Naive thymus-derived CD4-positive, alpha-beta T cell (primary cell): ENCODE measurements at places on chromosomes 12 and 14.

- no peak for DNase-seq
These were observed 182.1 kb downstream of the CHST11 start for GRCh38 chr12:104638851-104639240.

GRCh38 chr14:56482310-56482911 is 97.2 kb upstream of the TMEM260 start:
- no peak for DNase-seq

GRCh38 chr12:93868771-93869170 is 191.6 kb downstream of the CRADD start:
- no peak for DNase-seq

GRCh38 chr12:63905544-63905943 is 61.0 kb downstream of the SRGAP1 start:
- DNase-seq: no peak

DNA sequence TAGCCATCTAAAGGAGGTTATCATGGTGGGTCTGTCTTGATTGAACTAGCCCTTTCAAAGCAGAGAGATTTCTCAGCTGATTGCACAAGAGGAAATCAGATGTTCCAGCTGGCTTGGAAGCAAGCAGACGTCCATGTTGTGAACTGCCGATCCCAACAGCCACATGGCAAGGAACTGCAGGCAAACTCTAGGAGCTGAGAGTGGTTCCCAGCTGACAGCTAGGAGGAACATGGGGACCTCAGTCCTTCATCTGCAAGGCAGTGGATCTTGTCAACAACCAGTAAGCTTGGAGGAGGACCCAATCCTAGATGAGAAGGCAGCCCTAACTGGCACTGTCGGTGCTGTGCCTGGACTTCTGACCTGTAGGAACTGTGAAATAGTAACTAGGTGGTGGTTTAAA is 7.7 kb downstream of the ACVR1B start:
- no peak for DNase-seq

- DNase-seq: no peak
These were observed 31.5 kb upstream of the SRP54 start for GRCh38 chr14:34951286-34951685.

- no peak for DNase-seq
These were observed 4.4 kb downstream of the RNF10 start for GRCh38 chr12:120538281-120539156.

DNA sequence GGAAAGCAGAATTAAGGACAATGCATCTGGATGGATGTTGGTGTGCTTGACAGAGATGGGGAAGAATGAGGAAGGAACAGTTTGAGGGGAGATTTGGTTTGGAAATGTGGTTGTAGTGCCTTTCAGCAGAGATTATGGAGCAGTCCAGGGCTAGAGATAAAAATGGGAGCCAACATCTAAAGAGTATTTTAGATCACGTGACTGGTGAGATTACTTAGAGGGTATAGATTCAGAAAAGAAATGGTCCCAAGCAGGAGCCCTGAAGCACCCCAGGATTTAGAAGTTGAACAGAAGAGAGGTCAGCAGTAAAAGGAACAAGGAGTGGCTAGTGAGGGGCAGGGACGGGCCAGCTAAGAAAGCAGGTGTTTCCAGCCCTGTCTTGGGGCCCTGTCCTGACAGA is 29.6 kb downstream of the ZNF664 start:
- DNase-seq: no peak

DNA sequence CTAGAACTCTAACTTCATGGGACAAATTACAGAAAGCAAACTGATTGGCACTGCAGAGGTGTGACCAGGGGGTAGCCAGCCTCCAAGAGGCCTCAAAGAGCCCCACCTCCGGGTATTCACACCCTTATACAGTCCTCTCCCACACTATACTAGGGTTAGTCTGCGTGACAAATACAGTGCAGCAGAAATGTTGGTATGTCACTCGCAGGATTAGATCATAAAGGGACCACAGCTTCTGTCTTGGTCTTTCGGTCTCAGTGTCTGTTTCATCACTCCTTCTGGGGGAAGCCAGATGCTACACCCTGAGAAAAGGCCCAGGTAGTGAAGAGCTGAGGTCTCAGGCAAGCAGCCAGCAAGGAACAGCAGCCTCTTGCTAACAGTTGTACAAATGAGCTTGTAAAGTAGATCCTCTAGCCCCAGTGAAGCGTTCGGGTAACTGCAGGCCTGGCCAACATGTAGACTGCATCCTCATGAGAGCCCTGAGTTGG is 68.9 kb upstream of the SAV1 start:
- DNase-seq: no peak

DNA sequence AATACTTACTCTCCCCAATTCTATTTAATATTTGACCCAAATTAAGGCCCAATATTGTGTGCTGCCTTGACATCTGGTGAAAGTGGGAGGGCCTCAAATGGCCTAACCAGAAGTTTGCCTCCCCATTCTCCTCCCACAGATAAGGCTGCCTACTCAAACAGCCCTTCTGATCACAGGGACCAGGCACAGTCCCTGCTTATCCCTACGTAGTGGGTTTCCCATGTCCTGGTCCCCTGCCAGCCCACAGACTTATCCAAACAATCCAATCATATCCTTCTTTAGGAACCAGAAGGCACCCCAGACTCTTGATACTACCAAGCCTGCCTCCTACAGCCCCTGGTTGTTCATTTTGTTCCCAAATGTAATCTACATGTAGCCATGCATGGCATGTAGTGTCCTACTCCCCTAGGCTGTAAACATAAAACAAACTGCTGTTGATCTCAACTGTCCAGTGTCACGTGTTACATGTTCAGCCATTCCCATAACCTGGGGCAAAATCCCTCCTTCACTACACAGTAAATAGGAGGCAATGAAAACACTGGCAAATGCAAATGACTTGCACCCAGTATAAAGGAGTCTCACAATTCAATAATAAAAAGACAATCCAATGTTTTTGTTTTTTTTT is 49.3 kb downstream of the EEA1 start:
- no peak for DNase-seq

DNA sequence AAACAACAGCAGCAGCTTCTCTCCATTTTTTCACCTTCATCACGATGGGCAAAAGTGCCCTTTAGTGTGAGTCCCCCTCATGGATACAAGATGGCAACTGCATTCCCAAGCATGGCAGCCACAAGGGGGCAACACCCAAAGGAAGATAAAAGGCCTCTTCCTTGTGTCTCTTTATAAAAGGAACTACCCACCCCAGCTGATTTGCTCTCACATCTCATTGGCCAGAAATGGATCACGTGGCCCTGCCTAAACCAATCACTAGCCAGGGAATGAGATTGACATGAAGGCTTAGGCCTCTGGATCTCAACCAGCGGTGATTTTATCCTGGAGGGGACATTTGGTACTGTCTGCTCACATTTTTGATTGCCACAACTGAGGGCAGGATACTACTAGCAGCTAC is 21.9 kb upstream of the IFT81 start:
- no peak for DNase-seq

GRCh38 chr14:55190906-55191202 is 531 bp downstream of the DLGAP5 start:
- DNase-seq: no peak

DNA sequence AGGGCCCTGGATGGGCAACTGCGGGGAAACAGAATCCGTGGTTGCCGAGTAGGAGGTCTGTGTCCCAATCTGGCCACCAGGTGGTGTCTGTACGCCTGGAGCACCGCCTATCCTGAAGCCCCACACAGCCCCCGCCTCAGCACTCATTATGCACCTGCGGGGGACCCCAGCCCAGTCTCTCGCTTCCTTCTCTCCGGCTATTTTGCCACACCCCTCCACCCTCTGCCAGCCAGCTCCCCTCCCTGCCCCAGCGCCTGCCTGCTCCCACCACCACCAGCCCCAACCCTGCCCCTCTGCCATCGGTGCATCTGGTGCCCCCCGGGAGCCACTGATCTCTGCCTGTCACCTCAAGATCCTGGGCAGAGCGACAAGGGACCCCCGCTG is 2.2 kb upstream of the NXPH4 start:
- DNase-seq: peak; percentile 67

GRCh38 chr12:131850856-131851559 is 22.8 kb downstream of the MMP17 start:
- no peak for DNase-seq

GRCh38 chr12:64181430-64182291 is 40.4 kb downstream of the KICS2 start:
- no peak for DNase-seq

DNA sequence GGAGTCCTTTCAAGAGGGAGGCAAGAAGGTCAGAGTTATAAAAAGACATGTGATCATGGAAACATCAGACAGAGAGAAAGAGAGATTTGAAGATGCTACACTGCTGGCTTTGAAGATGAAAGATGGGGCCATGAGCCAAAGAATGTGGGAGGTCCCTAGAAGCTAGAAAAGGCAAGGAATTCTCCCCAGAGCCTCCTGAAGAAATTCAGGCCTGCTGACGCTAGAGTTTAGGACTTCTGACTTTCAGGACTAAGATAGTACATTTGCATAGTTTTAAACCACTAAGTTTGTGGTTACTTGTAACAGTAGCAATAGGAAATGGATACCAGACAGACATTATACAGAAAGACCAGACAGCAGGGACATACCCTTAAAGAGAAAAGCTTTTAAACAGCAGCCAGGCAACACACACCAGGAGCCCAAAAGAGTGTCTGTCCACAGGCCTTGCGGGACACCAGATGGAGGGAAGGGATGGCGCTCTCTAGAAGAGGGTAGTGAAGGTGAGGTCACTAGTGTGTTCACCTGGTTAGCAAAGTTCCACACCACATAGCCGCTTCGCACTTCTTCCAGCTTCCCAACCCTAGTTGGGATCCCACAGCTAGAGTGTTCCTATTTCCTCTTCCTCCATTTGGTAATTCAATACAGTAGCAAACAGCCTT is 29.7 kb upstream of the CEBPE start:
- no peak for DNase-seq

- DNase-seq: no peak
These were observed 11.6 kb upstream of the KRT82 start for GRCh38 chr12:52417740-52418139.

DNA sequence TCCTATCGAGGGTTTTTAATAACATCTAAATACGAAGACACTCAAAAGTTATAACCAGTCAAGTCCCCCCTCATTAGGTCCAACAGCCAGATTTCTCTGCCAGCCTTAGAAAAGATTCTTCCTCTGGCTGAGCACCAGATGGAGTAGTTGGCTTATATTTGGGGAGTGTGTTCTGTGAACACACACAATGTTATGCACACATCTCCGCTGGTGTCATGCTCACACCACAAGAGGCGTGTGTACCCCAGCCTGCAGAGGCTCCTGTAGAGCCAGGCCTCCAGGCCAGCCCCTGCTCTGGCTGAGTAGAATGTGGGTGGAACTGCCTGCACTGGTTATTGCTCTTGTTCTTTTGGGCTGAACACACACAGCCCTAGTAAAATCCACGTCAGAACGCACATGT is 64.0 kb downstream of the PIWIL1 start:
- no peak for DNase-seq

GRCh38 chr14:105903971-105904370 is 377.6 kb downstream of the TMEM121 start:
- DNase-seq: no peak

GRCh38 chr14:34912182-34912581 is 37.0 kb upstream of the BAZ1A start:
- DNase-seq: no peak

DNA sequence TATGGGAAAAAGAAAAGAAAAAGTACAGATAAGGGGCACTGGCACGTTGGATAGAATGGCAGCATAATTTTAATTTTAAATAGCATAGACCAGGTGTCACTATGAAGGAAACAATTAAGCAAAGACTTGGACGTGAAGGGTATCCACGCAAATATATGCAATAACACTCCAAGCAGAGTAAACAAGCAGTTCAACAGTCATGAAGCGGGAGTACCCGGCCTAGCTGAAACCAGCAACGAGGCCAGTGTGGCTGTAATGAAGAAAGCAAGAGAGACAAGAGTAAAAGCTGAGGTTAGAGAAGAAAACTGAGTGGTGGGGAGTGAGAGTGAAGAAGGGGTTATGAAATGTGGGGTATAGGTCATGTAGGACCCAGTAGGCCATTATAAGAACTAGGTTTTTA is 85.4 kb downstream of the BCL2L14 start:
- DNase-seq: no peak

GRCh38 chr12:114013575-114014345 is 47.6 kb upstream of the RBM19 start:
- no peak for DNase-seq

GRCh38 chr14:86153480-86153879 is 623.5 kb downstream of the FLRT2 start:
- DNase-seq: no peak

DNA sequence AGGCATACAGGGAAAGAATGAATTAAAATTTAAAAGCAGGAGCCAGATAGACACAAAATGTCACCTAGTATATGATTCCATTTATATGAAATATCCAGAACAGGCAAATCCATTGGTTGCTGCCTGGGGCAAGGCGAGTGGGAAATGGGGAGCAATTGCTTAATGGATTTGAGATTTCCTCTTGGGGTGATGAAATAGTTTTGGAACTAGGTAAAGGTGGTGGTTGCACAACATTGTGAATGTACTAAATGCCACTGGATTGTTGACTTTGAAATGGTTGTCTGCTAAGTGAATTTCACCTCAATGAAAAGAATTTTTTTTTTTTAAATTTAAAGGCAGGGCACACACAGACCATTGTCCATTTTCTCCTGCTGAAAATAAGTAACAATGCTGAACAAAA is 61.9 kb downstream of the ABCC9 start:
- no peak for DNase-seq

GRCh38 chr12:23729359-23729758 is 220.1 kb downstream of the SOX5 start:
- no peak for DNase-seq
